ENCODE measurements at places on chromosomes 2 and 18.

GRCh38 chr2:102256276-102256675, 55.1 kb upstream of the IL1RL1 start:
- DNase-seq = no peak

DNA sequence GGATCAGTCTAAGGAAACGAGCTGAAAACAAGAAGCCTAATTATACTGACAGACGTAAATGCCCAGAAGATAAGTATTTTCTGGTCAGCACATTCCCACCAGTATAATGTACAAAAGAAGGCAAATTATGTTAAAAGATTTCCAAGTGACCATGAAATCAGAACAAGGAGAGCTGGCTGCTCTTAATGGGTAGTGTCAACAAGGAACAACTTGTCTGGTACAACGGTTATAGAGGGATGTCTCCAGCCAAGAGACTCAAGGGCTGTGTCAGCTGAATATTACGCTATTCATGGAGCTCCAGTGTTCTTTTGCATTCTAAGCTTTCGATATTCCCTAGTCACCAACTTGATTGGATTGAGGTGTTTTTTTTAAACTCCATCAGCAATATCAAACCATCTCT, 8.6 kb upstream of the L3MBTL4 start:
- no peak for DNase-seq

DNA sequence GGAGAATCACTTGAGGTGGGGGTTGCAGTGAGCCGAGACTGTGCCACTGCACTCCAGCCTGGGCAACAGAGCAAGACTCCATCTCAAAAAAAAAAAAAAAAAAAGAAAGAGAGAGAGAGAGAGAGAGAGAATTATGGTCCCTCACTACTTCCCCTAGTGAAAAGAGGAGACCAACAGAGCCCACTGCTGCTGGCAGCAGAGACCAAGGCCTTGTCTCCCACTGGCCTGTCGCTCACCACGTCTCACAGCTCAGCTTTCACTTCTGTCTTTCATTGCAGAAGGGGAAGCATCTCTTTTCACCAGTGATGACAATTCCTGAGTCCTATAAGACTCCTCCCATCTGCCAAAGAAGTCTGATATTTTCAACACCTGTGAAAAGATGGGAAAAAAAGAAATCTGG, 81.3 kb downstream of the CLHC1 start:
- no peak for DNase-seq

- no peak for DNase-seq
Observed at GRCh38 chr18:22871809-22872525, 61.2 kb upstream of the RBBP8 start.

DNA sequence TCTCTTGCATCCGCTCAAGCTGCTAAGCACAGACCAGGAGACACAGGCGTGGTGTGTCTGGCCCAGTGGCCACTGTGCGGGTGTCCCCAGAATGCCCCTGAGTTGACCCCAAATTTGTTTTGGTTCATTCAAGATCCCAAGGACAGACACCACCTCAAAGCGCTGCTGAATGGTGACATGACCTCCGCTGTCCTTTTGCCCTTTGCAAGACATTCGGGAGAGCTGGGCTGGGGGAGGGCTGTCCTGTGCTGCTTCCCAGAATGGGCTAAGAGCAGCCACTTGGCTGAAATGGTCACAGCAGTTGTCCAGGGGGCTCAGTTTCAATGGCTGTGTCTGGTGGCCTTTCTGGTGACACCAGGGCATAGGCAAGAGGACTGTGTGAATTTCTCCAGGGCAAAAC, 84.1 kb downstream of the SMIM21 start:
- no peak for DNase-seq

- no peak for DNase-seq
Observed at GRCh38 chr18:34991561-34991960, 49.7 kb upstream of the MAPRE2 start.

- DNase-seq = no peak
Observed at GRCh38 chr2:70994009-70994698, 519 bp downstream of the TEX261 start.

DNA sequence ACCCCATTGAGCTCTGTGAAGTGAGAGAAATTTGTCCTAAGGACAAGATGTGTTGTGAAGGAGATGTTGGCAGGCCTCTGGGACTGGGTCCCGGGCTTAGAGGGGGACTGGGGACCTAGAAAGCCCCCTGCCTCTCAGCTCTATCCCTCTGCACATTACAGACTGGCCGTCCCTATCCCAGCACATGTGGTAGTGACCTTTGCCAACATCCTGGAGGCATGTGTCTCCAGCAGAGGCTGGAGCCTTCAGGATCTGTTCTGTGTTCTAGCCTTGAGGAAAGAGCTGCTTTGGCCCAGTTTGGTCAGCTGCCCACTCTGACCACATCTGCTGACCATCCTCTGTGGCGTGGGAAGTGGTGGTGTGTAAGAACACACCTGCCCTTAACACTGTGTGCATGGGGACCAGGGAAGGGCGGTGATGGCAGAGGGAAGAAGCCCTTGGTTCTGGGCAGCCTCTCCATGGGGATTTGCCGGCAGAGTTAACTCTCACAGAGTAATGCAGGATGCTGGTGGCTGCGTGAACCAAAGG, 33.4 kb downstream of the NCK2 start:
- DNase-seq = no peak

GRCh38 chr2:25054720-25055119, 12.8 kb downstream of the EFR3B start:
- no peak for DNase-seq

DNA sequence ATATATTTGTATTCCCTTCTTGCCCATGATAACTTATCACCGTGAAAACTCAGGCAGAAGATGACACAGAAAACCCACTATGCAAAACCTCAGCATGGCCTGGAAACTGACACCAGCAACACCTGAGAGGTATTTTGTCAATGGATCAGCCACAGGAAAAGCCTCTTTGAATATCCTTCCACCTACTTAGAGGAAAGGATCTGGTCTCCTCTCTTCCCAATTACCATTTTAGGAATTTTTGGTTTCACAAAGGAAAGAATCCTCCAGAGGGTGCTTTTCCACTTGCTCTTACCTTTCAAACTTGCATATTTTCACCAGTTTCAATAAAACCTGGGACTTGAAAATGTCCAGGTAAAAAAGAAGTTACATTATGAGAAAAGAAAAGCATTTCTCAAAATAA, 20.0 kb upstream of the MEIS1 start:
- DNase-seq = no peak

- DNase-seq = no peak
Observed at GRCh38 chr2:214310319-214310718, 100.5 kb upstream of the VWC2L start.

DNA sequence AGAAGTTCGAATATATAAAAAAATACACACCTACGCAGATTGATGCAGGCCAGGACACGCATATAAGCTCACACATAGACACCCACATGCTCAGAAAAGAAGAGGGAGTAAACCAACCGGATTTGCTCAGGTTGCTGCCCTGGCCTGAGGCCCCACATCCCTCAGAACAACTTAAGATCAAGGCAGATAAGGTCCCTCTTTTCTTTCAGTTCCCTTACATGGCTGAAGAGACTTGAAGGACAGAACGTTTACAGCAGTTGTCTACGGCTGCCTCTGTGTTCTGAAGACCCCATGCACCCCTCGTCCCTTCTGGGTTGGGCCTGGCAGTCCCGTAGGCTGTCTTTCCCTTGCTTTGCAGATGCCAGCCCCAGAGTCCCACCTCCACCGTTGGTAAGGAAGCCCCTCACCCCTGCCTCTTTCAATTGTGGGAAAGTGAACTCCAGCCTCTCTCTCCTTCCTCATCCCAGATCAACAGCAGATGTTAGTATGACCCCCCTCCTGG, 4.3 kb upstream of the NAGK start:
- DNase-seq = no peak

Measured in stimulated activated CD8-positive, alpha-beta memory T cell treated with anti-CD3 and anti-CD28 coated beads, Interleukin-15, amount 100 ng/mL, for 24 hours (primary cell).